ENCODE measurements at places on chromosomes 4 and X.

- DNase-seq: no peak
Observed at GRCh38 chrX:107374132-107374531, 75.3 kb upstream of the FRMPD3 start.

GRCh38 chr4:83369831-83370639 lies 35.4 kb upstream of the HPSE start:
- DNase-seq: no peak

DNA sequence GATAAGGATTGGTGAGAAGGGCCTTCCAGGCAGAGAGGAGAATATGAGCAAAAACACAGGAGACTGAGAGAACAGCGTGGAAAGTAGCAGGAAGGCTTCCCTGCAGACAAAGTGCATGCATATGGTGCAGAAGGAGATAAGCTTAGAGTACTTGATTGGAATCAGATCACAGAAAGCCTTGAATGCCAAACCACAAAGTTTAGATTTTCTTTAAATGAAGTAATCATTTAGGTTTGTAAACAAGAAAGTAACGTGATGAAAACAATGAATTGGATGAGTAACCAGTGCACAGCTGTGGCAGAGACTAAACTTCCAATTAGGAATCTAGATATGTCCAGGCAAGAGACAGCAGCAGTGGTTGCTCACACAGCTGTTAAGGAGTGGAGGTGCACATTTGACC lies 83.8 kb upstream of the C1QTNF7 start:
- DNase-seq: no peak

DNA sequence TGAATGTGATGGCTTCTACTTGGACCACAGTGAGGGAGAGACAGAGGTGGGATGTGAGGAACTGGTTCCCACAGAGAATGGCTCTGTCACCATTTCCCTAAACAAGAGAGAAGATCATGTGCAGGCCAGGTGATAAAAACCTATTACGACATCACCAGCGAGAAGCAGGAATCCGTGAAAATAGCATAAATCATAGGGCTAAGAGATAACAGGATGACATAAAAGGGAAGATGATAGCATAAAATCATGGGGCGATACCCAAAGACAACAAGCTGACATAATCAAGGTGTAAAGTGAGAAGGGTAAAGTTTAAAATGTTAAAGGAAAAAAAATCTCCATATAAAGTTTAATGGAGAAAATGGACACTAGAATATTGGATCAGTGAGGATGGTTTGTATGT lies 205.5 kb upstream of the SLIT2 start:
- DNase-seq: no peak

DNA sequence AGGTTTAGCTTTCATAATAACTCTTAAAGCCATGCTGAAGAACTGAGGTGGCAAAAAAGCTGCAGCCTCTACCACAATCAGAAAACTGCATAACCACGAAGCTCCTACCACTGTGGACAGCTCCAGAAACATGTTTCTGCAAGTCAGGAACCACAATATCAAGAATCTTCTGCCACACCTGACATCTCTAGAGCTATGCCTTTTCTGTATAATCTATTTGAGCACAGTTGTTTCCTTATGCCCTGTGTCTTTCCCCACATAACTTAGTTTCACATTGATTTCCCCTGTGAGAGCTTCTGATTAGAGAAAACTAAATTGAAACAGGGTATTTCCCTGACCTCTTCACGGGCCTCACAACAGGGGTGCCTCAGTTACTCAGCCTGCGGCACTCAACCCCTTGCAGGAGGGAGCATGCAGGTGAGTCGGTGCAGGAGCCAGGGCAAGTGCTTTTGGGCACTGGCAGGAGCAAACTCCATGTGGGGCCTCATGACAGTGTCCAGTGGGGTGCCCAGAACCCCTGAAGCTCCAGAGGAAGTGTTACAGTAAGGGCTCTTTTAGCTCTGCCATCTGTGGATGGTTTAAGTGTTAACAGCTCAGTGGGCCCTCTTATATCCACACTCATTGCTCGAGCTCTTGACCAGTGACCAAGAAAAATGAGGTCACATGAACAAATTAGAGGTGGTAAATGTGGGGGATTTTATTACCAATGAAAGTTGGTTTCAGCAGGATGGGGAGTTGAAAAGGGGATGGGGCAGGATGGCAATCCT lies 132.8 kb upstream of the BMP3 start:
- DNase-seq: no peak

- DNase-seq: peak; percentile 64
Observed at GRCh38 chr4:121764702-121765367, at the start of gene SMIM43. Gene SMIM43, minus strand, starts transcription at chr4:121765164. Its CDS starts 59 bp downstream, at chr4:121765105.

DNA sequence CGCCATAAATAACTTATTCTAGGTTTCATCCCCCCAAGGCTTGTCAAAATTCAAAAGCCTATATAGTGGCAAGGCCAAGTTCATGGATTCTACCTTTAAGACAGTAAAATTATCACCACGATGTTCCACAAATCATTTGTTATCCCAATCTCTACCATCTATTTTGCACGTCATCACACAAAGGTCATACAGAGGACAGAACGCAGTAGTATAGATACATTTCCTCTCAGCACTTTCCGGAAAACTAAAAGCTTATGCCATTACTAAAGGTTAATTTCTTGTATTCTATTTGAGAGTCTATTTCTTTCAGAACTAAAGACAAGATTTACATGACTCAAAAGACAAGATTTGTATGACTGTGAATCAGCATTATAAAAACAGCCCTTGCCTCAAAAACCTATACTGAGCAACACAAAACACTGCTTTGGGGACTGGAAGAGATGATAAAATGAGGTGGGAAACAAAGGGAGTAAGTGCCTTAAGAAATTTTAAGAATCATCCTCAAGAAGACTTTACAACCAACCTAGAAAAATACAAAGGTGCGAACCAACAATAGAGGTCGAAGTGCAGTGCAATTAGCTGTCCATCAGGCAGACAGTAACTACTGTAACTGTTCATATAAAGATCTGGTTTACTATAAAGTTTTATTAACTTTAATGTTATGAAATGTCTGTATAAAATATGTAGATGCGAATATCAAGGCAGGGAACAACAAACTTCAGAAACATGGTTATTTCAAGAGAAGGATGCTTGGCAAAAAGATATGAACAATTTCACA lies 7.6 kb downstream of the UBE2D3 start:
- DNase-seq: no peak

- DNase-seq: no peak
Observed at GRCh38 chrX:15512401-15512965, 11.9 kb downstream of the BMX start.

GRCh38 chr4:168796362-168797106 lies 213.5 kb downstream of the CBR4 start:
- no peak for DNase-seq

- no peak for DNase-seq
Observed at GRCh38 chr4:130238121-130238520, 1142.2 kb downstream of the C4orf33 start.

DNA sequence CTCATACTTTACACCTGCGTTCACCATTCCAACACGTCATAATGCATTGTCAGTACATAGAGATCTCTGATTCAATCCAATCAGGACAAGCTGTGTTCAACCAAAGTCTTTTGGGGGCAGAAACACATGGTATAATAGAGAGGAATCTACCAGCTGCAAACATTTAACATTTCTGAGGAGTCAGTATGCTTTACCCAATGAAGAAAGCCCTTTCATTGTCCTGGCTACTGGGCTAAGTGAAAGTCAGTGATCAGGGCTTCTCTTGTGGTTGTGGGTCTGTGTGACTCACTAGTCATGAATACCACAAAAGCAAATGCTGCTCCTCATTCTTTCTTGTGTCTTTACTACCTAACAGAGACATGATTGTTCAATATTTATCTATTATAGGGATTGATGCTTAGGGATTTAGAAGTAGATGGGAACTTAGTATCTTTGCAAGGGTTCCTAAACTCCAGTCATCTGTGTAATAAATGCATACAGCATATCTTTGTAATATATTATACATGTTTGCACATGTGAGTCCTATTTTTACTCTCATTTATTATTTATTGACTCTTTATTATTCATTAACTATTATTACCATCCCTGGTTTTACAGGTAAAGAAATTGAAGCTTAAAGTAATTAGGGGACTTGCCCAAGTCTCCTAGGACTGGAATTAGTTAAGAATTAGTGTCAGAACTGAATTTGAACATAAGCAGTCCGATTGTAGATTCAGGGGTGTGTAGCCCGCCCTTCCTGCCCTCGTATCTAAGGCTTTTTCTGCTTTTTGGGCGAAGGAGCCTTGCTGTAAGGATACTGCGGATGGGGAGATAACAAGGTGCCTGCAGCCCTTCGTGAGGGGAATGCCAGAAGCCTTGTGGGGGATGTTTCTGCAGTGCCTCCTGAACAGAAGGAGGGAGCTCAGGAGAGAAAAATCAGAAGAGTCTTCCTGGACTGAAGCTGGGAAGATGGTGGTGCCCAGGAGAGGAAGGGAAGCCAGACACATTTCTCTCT lies 353.1 kb upstream of the BOD1L1 start:
- no peak for DNase-seq

DNA sequence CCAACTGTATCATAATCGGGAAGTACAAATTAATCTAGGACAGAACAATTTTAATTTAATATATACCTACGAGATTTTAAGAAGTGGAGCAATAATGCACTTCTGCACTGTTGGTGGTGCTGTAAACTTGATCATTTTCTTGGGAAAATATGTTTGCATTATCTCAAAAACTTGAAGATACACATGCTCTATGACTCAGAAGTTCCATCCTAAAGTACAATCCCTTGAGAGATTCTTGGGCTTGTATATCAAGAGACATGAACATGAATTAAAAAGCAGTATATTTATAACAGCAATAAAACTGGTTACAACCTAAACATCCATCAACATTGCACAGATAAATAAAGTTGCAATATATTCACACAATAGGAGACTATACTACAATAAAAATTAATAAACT lies 168.8 kb downstream of the CLCN4 start:
- DNase-seq: no peak

DNA sequence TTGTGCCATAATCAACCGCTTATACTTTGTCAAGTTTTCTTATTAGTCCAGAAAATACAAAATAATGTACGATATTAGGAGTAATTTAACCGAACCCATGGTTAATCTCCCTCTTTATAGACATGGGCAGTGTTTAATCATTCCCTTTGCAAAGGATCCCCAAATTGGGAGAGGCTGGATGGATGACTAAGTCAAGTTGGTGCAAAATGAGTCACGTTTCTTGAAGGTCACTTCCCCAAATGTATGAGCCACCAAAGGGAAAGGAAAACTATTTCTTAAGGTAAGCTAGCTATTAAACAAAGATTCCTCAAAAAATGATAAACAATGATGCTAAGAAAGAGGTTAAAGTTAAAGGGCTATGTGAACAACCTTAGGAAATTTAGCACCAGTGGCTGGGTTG lies 17.5 kb downstream of the MAML3 start:
- no peak for DNase-seq

- DNase-seq: no peak
Observed at GRCh38 chr4:130359542-130359941, 1263.6 kb downstream of the C4orf33 start.

GRCh38 chr4:13821522-13821921 lies 194.0 kb upstream of the BOD1L1 start:
- no peak for DNase-seq

DNA sequence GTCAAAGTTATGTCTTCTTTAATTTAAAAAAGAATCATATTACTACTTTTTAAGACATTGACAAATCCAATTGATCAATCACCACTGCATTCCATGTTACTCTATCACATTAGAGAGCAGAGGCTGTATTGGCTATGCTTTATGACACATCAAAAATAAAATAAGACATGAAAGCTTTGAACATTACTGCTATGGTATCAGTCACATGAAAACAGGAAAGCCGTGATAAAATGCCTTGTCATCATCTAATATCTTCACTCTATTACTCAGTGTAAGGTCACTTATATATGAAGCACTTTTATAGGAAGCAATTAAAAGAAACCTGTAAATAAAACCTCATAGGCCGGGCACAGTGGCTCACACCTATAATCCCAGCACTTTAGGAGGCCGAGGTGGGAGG lies 27.7 kb upstream of the CEP135 start:
- DNase-seq: no peak

DNA sequence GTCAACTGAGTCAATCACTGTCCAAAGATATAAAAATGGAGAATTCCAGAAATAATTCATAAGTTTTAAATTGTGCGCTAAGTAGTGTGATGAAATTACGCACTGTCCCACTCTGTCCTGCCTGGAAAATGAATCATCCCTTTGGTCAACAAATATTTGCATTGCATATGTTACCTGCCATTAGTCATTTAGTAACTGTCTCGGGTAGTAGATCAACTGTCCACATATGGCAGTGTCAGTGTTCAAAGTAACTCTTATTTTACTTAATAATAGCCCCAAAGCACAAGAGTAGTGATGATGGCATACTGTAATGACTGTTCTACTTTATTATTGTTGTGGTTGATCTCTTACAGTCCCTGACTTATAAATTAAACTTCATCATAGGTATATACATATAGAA lies 3.4 kb downstream of the YTHDC1 start:
- no peak for DNase-seq

- DNase-seq: no peak
Observed at GRCh38 chr4:155789982-155790381, 31.2 kb downstream of the GUCY1B1 start.

- DNase-seq: no peak
Observed at GRCh38 chr4:64166365-64166764, 242.9 kb downstream of the TECRL start.

DNA sequence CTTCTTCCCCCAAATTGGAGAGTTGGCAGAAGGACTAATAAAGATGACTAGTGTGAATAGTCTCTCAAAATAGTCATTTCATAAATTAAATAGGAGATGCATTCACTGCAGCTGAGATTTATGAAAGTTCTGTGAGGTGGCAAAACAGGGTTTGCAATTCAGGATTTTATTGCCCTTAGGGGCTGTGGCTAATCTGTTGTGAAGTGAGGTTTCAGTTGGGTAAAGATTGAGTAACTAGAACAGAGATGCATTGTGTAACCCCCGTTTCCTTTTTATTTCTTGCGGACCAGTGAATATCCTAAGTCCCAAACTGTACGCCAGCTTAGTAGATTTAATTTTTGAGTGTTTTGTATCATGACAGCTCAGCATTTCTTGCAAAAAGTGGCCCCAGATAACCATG lies 16.2 kb upstream of the SCRG1 start:
- DNase-seq: no peak

GRCh38 chr4:172287117-172287516 lies 473.9 kb downstream of the GALNTL6 start:
- DNase-seq: no peak

DNA sequence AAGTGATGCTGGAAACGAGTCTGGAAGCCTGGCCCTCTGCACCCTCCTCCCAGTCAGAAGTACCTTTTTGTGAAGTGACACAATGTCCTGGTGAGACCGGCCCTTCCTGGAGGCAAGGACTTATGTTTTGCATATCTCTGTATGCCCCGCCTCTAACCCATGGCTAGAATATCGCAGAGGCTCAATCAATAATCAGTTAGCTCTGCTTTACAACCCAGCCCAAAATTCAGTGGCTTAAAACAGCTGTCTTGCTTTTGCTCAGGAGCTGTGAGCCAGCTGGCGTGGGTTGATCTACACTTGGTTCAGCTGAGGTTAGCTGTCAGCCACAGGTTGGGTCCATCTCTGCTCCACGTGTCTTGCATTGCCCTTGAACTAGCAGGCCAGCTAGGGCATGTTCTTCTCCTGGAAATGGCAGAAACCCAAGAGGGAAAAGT lies 98.8 kb upstream of the METTL14 start:
- no peak for DNase-seq

GRCh38 chr4:13704035-13704434 lies 76.5 kb upstream of the BOD1L1 start:
- no peak for DNase-seq
